Tongue (tissue), 3 donors: ENCODE measurements at places on chromosomes 5 and 9. TPM values are rescaled to one million over a fixed set of nuclear protein-coding genes. Genes with fewer than 3 reads are reported as not detected.
A peak's percentile ranks its signal among the peaks of the same experiment; 100 is the strongest.

GRCh38 chr5:42487077-42487476, 63.8 kb downstream of the GHR start:
- DNase-seq, result no peak

DNA sequence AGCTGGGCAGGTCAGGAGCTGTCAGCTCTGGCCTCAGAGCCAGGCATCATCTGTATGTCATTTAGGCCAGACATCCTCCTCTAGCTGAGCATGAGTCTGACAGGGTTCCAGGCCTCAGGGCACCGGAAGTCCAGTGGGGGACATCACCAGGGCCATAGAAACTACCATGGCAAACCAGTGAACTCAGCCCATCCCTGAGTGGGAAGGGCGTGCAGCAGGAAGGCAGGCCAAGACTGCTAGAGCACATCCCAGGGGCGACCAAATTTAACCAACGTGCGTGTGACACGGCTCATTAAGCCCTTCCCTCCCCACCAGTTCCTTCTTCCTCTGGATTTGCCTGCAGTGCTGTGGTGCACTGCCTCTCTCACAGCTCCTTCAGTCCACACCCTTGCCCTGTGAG, 75.9 kb downstream of the COL27A1 start:
- no peak for DNase-seq

DNA sequence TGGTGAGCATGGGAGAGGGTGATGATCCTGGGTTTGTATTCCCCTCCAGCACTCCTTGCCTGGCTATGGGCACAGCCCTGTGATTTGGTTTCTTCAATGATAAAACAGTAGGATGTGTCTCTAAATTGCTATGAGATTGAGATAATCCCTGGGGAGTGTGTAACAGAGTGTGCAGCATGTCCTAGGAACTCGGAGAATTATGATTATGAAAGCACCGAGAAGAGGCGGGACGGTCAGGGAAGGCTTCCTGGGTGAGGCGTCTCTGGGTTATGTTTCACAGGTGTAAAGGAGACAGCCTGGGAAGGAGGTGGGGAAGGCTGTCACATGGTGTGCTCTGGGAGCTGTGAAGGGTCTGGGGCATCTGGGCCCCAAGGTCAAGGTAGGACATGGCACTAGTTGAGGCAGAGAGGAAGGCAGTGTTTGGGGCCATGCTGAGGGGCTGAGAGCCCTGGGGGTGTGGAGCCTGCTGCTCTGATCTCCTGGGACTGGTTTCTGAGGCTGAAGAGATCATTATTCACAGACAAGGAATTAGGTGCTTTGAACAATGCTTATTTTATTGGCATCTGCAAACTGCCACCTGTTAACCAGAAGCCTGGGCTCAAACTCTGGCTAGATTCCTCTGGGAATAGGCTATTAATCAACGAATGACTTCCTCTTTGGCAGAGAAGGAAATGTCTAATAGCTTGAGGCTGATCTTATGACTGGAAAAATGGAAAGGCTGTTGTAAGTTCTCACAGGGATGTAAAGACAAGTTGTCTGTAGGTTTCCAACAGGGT, 73.8 kb upstream of the IL12B start:
- peak; percentile 22 for DNase-seq

DNA sequence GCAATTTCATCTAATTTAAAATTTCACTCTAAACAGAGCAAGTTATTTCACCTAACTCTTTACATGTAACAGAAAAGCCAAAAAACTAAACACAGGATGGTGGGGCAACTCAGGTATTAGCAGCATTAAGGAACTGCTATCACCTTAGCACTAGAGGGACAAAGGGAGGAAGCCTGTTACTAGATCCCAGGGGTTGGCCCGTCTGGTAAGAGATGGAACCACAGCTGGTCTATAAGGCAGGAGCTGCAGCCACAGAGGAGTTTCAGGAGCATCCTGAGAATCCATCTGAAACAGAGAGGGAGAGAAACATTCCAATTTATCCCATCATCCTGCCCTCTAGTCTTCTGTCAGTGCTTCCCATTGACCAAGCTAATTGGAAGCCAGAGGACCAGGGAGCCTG, 300.3 kb downstream of the MRPS30 start:
- DNase-seq, result no peak

- no peak for DNase-seq
Measured at GRCh38 chr9:120889606-120890271, 12.8 kb upstream of the PHF19 start.

- DNase-seq, result no peak
Measured at GRCh38 chr5:36883894-36884462, 7.4 kb downstream of the NIPBL start.

Gene FGF18
- total RNA-seq, result 3.9 TPM
